ENCODE measurements at places on chromosomes 1 and 21.

- DNase-seq: no peak
Measured at GRCh38 chr1:43985984-43986595, 5.3 kb upstream of the CCDC24 start.

GRCh38 chr21:45186709-45187108 lies 101.0 kb downstream of the POFUT2 start:
- no peak for DNase-seq

- DNase-seq: no peak
Measured at GRCh38 chr1:162902416-162902815, 41.4 kb upstream of the CCDC190 start.

- no peak for DNase-seq
Measured at GRCh38 chr1:237239248-237239647, 197.3 kb downstream of the RYR2 start.

- DNase-seq: no peak
Measured at GRCh38 chr1:3404301-3404700, 50.2 kb upstream of the ARHGEF16 start.

- no peak for DNase-seq
Measured at GRCh38 chr1:54376430-54377039, 29.7 kb downstream of the SSBP3 start.

DNA sequence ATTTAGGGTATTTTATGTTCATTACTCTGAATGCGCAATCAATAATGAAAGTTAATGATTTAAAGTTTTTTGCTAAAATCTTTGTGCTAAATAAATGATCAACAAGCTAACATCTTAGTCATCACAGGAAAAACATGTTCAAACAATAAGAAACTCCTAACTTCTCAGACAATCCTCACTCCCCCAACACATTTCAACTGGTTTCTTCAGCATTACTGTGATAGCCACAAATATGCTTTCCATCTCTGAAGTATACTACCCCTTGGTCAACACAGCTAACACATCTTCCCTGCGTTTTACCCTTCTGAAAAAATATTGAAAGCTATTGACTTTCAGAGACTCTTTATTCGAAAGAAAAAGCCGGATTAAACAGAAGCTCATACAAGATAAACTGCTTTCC lies 85.8 kb downstream of the ZNF644 start:
- no peak for DNase-seq

- no peak for DNase-seq
Measured at GRCh38 chr1:219066631-219067349, 106.9 kb upstream of the LYPLAL1 start.

DNA sequence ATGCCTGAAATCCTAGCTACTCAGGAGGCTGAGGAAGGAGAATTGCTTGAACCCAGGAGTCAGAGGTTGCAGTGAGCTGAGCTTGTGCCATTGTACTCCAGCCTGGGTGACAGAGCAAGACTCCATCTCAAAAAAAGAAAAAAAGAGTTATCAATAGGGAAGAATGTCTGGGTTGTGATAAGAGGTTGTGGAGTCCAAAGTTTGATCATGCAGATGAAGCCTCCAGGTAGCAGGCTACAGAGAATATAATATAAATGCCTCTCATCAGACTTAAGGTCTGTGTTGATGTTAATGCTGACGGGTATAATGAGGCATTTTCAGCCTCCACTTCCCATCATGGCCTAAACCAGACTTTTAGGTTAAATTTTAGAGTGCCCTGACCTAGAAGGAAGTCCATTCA lies 24.6 kb downstream of the TLR5 start:
- no peak for DNase-seq
